ENCODE measurements at places on chromosomes 3 and 15.

GRCh38 chr3:99167071-99167470 is 265.6 kb upstream of the DCBLD2 start:
- DNase-seq: no peak

DNA sequence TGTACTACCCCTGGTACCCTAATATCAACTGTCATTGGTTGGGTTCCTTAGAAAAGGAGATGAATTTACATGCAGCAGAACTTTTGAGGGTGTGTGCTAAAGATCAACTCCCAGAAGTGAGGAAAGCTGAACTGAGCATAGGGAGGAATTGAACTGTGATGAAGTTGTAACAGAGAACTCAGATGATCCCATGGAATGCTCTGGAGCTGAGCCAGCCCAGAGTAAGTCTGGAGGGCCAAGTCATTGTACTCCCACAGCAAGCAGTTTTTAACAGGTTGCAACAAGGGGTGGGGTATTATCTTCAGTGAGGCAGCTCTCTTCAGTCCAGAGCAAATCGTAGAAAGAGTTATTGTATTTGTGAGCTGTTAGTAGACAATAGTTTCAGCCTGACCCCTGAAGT is 572.3 kb downstream of the PYDC2 start:
- no peak for DNase-seq

GRCh38 chr3:59446775-59447465 is 397.1 kb upstream of the CFAP20DC start:
- no peak for DNase-seq

- no peak for DNase-seq
These were observed 5.7 kb downstream of the FURIN start for GRCh38 chr15:90873998-90874605.

GRCh38 chr3:72338082-72338941 is 509.9 kb downstream of the SHQ1 start:
- no peak for DNase-seq

- DNase-seq: no peak
These were observed 172.1 kb upstream of the LRRN1 start for GRCh38 chr3:3627114-3627513.

Measured in head of caudate nucleus (tissue), 42 donors.